ENCODE measurements at places on chromosomes 1 and 21.

- no peak for DNase-seq
Observed at GRCh38 chr1:226731257-226731893, 7.7 kb downstream of the ITPKB start.

DNA sequence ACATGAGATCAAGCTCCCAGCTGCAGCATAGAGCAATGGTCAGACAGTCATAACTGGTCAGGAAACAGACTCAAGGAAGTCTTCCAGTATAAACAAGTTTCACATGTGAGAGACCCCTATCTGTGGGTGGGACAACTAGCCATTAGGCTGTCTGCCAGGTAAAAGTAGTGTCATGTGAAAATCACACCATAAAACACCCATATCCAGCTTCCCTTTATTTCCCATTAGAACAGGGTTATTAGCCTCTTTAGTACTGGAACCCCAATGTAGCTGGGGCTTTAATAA, 426.7 kb downstream of the KCNT2 start:
- DNase-seq = no peak

- DNase-seq = no peak
Observed at GRCh38 chr21:46397211-46397905, 61.3 kb upstream of the DIP2A start.

GRCh38 chr21:28127175-28127785, 865.4 kb downstream of the LTN1 start:
- DNase-seq = no peak

DNA sequence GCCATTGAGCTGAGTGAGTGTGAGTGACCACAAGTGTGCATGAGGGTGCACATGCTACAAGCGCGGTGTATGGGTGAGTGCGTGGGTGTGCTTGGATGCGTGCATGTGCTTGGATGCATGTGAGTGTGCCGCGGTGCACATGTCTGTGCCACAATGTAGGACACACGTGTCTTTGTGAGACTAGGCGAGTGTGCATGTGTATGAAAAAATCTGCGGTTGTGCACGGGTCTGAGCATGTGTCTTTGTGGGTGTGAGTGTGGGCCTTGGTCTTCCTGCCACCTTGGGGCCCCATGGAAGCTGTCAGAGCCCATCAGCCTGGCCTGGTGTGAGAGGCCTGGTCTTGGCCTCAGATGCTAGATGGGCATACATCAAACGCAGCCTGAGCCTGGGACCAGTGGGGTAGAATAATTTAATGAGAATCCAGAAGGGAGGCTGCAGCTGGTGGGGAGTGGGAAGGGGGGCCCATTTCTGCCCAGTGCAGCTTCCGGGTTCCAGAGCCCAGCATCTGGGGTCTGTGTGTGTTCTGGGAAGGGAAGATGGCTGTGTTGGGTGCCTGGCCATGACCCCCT, 103.9 kb upstream of the SLC2A1 start:
- no peak for DNase-seq
